Activated CD4-positive, CD25-positive, alpha-beta regulatory T cell (primary cell): ENCODE measurements at places on chromosomes 3 and 15.

GRCh38 chr3:145902166-145902565 is 258.8 kb downstream of the PLOD2 start:
- no peak for DNase-seq

- no peak for DNase-seq
Observed at GRCh38 chr3:23797491-23797890, 8.3 kb upstream of the UBE2E1 start.

DNA sequence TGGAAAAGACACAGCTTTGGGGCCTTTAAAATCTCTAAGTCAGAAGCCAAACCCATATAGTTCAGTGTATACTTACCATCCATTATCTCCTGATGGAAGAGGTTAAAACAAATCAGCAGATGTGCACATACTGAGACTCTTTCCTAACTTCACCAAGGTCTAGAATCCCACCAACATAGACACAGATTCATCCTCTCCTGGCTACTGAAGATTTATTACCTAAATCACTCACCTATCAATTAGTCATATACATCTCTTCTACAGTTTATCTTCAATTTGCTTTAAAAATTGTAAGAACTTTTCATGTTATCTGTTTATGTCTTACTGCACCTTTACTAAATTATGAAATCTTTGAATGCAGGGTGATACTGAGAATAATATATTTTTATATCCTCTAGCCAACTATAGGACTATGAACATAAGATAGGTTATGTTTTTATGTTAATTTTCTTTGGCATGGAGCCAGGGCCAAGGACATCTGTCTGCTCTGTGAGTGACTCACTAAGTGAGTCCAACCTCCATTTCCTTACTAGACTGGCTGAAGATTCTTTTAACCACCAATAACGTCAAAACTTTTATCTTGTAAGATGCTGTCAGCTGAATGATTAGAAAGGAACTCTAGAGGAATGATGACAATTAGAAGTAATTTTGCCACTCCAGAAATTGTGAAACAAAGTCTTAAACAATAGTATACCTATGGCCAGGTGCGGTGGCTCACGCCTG is 397.6 kb downstream of the FOXP1 start:
- DNase-seq = no peak

- DNase-seq = no peak
Observed at GRCh38 chr3:21310161-21310560, 440.8 kb downstream of the ZNF385D start.

- no peak for DNase-seq
Observed at GRCh38 chr3:16186086-16186485, 11.6 kb downstream of the GALNT15 start.

DNA sequence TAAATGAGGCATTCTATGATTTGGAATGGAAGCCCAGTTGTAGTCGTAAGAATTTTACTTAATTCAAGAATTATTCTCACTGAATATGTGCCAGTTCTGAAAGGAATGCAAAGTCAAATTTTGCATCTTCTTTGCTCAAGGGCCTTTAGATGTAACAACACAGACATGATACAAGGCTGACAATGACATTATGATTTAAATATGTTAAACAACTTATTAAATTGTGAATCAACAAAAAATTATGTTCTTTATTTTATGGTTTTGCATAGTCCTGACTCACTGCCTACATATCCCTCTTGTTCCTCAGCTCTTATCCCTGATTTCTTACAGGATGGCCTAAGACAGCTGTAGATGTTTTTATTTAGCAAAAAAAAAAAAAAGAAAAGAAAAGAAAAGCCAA is 170.9 kb upstream of the NR2E3 start:
- DNase-seq = no peak

GRCh38 chr3:32340039-32340438 is 51.6 kb upstream of the CMTM7 start:
- DNase-seq = no peak

- no peak for DNase-seq
Observed at GRCh38 chr3:195039180-195039843, 231.6 kb downstream of the XXYLT1 start.

GRCh38 chr3:136831461-136831860 is 12.5 kb downstream of the SLC35G2 start:
- DNase-seq = no peak

DNA sequence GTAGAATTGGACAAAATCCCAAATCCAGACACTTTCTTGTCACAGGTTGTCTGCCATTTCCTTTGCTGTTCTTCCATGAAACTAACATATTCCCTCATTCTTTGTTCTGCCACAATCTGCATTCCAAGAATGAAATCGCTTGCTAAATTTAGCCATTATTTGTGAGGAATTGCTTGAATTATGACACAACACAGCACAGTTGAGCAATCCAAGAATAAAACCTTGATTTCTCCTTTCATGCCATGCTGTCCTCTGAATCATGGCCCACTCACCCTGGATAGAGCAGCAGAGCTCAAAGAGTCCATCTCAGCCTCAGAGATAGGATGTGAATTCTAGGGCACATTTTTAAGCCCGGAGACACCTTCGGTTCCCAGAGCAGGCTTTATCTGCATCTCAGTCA is 35.2 kb upstream of the GREM1 start:
- no peak for DNase-seq

DNA sequence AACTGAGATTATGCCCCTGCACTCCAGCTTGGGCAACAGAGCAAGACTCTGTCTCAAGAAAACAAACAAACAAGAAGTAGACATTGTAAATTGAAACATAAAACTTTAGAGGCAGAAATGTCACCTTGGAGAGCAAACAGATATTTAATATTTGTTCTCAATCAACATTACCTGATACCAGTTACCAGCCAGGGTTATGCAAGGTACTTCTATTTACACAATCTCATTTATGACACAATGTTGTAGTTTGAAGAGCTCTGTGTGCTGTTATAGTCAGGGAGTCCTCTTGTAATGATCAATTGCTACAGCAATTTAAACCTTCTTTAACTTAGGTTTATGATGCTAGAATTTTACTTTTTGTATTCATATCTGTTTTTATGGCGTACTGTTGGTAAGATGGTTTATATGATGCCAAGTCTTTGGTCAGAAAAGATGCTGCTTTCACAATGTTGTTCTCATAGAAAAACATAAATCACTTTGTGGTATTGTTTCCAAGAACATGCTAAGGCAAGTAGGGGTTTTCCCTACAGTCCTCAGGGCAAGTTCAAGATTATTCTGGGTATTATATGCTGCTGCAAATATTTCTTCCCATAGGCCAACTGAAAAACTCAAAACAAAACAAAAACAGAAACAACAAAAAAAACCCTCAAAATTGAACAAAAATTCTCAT is 173.5 kb downstream of the TNIK start:
- DNase-seq = no peak

GRCh38 chr3:188113756-188114155 is 40.2 kb upstream of the LPP start:
- no peak for DNase-seq

GRCh38 chr3:24184528-24185176 is 239.6 kb downstream of the NR1D2 start:
- no peak for DNase-seq

GRCh38 chr3:4284865-4285264 is 18.3 kb upstream of the SETMAR start:
- no peak for DNase-seq
